ENCODE measurements at places on chromosomes 2 and 18.

DNA sequence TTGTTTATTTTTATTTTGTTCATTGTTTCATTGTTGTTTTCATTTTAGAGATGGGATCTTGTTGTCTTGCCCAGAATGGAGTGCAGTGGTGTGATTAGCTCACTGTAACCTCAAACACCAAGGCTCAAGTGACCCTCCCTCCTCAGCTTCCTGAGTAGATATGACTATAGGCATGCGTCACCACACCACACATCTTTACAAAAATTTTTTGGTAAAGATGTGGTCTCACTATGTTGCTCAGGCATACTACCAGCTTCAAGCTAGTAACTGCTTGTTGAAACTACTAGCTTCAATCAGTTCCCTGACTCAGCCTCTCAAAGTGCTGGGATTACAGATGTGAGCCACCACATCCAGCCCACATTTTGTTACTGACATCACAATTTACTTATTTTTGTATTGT, 14.8 kb downstream of the FAM237A start:
- DNase-seq: no peak

- DNase-seq: no peak
Observed at GRCh38 chr18:57436191-57436964, 1.2 kb downstream of the ONECUT2 start.

DNA sequence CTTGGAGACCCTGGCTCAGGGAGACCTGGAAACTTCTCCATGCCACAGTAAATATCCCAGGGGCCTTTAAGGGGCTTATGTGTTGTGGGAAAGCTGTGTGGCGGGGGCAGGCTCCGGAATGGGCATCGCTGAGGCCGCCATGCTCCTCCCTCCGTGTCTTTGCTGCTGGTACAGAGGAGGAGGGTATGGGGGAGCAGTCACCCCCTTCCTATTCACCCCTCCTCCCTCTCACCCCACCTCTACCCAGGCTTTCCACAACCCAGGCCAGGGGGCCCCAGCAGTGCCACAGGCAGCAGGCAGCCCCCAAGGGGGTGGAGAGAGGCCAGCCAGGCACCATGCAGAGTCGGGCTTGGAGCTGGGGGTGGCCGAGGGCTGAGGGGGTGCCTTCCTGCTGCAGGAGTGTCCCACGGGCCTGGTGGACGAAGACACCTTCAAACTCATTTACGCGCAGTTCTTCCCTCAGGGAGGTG, 28.0 kb upstream of the FAHD2A start:
- DNase-seq: no peak

DNA sequence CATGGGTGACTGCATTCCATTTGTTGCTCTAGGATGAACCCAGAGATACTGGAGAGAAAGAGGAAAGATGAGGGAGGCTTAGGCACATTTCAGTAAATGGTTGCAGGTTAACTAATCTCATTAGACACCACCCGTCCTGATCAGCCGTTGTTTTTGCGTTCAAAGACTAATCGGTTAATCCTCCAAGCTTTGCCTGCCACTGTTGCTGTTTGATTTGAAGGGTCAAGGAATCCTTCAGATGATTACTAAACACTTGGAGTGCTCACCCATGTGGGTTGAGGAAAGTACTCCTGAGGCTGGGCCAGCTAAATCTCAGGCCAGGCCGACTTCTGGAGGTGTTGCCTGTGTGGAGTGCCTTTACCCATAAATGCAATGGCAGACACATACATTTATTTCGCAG, 8.6 kb downstream of the SH3RF3 start:
- DNase-seq: no peak

- DNase-seq: no peak
Observed at GRCh38 chr2:12796657-12797056, 79.9 kb downstream of the TRIB2 start.

DNA sequence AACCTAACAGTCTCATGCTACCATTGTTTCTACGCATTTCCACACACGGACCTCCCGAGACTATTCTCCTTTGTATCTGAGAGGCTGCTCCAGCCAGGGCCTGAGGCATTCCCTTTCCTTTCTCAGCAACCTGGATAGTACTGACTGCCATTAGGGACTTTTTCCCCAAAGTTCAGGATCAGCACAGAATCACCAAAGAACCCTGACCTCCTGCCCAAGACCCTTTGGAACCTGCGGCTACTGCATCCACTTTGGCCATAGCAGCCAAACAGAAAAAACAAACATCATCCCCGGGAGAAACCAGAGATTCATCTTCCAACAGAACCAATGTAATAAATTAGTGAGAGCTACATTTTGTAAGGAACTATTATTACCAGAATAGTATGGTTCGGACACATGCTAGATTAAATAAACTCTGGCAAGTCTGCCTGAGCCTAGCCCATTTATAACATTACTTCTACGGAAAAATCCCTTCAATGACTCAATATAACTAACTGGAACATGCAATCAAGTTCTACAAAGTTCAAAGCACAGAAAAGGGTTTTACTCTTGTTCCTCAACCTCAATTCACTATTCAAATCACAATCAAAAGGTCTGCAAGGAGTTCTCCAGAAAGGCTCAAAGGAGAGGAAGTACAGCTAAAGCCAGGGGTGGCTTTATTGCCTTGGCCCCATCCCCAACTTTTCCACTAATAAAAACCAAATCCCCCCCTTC, 51.8 kb downstream of the LPIN2 start:
- no peak for DNase-seq

DNA sequence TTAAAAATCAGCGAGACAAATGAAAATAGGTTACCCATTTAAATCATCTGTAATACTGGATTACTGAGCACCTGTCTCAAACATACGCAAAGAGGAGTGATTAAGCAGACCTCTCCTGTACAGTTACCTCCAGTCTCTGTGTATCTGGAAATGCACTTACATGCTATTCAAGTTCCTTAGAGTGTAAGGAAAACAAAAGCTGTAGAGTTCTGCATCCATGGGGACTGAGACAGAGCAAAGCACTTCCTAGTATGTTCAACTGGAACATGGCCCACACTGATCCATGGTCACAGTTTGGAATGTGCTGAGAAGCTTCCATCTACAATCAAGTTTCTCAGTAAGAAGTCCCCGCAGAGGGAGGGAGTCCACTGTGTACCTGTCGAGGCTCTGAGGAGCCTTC, 63.9 kb downstream of the PPP4R1 start:
- DNase-seq: no peak

DNA sequence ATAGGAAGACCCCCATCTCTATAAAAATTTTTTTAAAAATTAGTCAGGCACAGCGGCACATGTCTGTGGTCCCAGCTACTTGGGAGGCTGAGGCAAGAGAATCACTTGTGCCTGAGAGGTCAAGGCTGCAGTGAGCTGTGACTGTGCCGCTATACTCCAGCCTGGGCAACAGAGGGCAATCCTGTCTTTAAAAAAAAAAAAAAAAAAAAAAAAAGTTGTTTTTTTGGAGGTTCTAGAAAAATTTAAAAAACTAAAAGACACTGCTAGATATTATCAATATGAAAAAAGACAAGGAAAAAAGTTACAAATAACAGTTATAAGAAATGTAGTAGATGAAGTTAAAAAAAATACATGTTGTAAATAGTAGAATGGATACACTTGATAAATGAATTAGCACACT, 56.1 kb upstream of the C2orf15 start:
- no peak for DNase-seq

GRCh38 chr2:174590928-174591648, 6.5 kb downstream of the WIPF1 start:
- DNase-seq: no peak

- no peak for DNase-seq
Observed at GRCh38 chr2:28661589-28662001, 90.0 kb upstream of the PPP1CB start.

DNA sequence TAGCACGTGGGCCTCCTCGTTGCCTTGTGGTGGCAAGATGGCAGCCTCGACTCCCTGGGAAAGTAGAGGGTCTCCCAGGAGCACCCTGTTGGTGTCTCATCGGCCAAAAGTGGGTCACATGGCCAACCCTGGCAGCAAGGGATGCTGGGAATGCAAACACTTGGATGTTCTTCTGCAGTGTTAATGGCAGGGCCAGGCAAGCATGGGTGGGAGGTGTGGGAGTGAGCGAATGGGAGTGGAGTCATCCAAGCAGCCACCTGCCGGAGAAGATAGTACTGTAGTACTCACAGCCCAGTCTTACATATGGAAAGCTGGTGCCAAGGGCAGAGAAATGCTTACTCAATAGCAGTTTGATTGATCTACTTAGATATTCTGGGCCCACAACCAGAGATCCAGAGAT, 122.2 kb downstream of the INHBB start:
- no peak for DNase-seq

DNA sequence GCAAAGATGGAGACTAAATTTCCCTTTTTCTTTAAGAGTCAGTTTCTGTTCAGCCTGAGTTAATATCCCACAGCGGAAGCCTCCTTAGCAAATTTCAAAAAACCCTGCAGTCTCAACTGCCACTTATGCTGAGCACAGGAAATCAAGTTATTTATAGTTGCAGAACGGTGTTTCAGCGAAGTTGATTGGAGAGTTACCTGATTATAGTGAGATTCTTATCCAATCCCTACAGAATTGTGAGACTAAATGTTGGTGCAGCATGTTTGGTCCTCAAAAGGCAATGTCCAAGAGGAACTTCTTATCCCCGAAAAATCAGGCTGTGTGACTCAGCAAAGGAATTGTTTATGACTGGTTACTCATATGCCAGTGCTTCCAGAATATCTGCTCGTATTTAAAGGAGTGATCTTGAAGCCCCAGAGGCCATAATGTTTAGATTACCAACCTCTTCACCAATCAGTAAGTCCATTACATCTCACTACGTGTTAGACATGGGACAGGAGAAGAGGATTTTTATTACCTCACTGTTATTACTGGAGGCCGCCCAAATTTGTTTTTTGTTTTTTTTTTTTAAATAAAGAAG, 67.9 kb downstream of the LRRFIP1 start:
- no peak for DNase-seq

DNA sequence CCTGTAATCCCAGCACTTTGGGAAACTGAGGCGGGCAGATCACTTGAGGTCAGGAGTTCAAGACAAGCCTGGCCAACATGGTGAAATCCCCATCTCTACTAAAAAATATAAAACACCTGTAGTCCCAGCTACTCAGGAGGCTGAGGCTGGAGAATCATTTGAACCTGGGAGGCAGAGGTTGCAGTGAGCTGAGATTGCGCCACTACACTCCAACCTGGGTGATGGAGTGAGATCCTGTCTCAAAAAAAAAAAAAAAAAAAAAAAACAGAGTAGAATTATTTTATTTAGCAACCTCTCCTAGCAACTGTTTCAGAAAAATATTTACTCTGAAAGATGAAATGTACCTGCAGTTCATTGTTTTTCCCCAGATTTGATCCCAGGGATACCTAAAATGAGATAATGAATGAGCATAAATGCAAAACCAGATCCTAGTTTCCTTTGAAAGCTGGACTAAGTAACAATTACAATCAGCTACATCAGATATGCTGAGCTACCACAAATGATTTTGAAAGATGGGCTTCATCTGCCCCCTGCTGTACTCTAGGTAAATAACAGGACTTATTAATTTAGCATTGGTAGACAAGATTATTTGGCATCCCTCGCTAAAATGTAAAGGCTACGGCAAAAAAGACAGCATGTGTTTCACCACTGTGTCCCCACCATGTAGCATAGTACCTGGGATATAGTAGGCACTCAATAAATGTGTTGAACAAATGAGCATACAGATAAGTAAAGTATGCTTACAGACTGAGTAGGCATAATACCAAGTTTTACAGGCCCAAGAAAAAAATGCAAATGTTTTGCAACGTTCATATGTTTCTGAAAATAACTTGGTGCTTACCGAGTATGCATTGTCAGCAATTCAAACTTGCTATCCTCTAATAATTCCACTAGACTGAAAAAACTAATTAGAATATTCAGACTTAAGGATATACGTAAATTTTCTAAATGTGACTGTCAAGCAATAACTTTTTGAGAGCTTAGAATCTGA, 102.5 kb downstream of the ATL2 start:
- peak; percentile 16 for DNase-seq

- DNase-seq: no peak
Observed at GRCh38 chr2:18232731-18233438, 327.6 kb downstream of the RDH14 start.

DNA sequence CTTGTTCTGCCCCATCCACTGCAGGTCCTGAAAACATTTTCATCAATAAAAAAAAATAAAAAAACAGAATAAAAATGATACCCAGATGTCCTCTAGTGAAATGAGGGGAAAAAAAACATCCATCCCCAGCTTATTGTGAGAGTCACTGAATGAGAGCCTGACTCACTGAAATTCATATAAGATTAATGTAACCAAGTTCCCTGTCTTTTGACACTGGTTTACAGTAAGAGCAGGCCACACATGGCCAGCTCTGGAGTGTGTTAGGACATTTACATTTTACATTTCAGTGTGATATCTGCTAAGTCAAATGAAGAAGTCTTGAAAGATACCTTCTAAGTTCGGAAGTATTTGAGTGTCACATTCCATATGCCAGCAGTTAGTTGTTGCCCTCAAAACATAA, 21.1 kb upstream of the IL18R1 start:
- DNase-seq: no peak
